Fibroblast of skin of right quadriceps (primary cell): ENCODE measurements at places on chromosomes 13 and 19.

DNA sequence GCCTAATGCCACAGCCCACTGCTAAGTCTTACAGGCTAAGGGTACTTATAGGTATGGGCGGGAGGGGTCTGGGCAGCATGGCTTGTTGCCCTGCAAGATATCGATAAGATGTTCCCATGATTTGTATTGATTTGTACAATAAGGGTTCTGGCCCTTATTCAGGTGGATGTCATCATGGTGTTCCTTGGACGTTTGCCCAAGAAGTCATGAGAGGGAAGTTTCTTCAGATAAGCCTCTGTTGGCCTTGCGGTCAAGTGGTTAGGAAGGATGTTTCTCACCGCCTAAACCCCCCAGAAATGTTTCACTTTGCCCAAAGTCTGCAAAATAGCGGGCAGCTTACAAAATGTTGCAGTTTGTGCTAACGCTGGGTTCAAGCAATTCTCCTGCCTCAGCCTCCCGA, 7.3 kb downstream of the PARP4 start:
- DNase-seq: no peak

GRCh38 chr13:93942016-93942415, 537.5 kb downstream of the DCT start:
- no peak for DNase-seq

- no peak for DNase-seq
Observed at GRCh38 chr13:21228738-21229137, 52.3 kb downstream of the MRPL57 start.

- DNase-seq: peak; percentile 72
Observed at GRCh38 chr19:48970923-48971395, 5.8 kb downstream of the FTL start.

- no peak for DNase-seq
Observed at GRCh38 chr13:67343777-67344176, 113.6 kb upstream of the PCDH9 start.
